ENCODE measurements at places on chromosomes 1 and 21.

GRCh38 chr1:232694475-232694874, 64.5 kb upstream of the SIPA1L2 start:
- DNase-seq, result no peak

DNA sequence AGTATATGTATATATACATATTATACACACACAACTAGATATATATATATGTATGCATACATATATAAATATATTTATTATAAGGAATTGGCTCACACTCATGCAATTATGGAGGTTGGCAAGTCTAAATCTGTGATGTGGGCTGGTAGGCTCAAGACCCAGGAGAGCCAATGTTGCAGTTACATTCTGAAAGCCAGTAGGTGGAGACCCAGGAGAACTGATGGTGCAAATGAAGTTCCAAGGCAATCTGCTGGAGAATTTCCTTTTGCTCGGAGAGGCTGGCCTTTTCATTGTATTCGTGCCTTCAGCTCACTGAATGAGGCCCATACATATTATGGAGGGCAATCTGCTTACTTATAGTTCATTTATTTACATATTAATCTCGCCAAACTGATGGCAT, 9.4 kb downstream of the IVL start:
- DNase-seq, result no peak

DNA sequence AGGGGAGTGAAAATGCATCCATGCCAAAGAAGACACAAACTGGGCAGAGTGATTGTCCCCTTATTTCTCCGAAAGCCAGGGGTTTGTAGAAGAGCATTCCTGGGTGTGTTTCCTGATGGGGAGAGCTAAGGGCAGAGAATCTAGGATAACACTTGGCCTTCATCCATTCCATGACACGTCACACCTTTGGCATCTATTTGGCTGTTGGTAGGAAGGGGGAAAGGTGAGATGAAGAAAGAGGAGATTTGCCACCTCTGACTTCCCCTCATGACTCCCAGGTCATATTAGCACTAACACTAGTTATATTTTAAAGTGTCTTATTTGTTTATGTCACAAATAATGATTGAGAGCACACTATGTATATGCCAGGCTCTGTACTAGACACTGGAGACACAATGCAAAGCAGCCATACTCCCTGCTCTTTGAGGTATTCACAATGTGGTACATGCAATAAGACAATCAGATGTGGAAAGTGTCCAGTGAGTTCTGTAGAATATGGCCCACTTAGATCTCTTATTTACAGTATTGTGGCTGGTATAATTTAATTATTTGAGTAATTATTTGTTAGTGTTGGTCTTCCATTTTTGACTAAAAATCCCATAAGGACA, 54.5 kb upstream of the GADD45A start:
- DNase-seq, result no peak

GRCh38 chr1:5916572-5917280, 75.5 kb downstream of the NPHP4 start:
- no peak for DNase-seq

DNA sequence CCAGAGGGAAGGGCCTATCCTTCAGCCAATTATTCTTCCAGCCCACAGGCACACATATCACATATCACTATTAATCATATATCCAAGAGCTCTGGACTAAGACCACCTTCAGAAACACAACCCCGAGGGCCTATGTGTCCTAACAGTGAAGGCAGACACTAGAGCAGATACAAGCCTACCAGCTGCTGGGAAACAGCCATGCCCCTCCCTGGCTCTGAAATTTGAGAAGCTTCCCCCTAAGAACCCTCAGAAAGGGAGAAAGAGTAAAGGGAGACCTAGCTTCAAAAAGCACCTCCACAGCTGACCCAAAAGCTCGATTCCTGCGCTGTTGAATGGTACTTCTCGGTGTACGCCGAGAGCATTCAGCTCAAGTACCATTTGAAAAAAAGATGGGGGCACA, 17.4 kb downstream of the CNN3 start:
- DNase-seq, result no peak

DNA sequence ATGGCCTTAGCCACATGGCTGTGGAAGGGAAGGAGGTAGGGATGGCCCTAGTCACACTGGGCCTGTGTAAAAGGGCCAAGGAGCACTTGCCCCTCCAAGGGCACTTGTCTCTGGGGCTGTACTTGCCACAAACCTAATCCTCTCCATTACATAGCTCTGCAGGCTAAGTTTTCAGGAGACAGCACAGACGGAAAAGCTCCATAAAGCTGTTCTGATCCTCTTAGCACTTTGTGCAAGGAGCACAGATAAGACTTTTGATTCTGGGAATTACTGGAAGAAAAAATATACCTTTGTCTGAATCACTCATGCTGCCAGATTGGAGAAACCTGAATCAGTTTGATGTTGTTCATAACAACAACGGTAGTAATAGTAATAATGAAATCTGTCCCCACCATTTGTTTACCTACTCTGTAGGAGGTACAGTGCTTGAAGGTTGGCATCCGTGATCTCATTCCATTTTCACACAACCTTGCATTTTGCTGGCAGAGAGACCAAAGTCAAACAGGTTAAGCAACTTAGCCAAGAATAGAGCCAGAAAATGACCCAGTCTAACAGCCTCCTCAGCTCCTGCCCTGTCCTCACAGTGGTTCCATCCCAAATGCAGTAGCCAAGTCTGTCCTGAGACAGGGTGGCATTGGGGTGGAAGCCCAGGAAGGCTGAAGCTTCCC, 207.1 kb downstream of the ROR1 start:
- DNase-seq, result no peak

DNA sequence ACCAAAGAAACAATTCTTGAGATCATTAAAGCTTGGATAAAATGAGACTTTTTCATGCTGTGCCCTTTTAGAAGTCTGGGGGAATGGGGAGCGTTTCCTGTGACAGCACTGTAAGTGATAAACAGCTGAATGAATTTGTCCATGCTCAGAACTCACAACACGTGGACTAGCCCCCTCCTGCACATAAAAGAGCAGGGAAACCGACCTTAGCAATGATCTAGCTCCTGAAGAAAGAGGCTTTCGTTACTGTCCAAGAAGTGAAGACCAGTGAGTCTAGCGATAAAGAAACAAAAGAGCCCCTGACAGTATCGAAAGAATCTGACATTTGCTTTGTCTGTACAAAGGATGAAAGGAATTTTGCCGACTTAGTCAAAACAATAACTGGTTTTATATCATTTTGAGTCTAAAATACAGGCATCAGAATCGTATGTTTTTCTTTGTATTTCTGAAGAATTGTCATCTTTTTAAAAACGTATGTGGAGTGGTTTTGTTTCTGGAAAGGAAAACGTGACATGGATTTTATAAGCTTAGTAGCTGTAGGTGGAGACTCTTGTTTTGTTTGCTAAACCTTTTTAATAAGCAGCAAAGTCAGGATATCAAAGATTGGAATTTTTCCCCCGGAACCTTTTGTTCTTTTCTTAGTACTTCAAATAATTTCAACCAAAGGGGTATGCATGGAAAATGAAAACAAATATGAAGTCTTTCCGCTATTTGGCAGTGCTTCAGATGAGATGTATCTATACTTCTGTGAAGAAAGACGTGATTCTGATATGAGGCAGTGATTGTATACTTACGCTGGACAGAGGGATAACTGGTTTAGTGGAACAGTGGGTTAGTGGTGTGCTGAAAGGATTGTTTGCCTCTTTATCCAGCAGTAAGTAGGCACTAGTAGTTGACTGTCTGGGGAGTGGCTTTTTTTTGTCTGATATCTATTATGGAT, 61.0 kb downstream of the MAST2 start:
- no peak for DNase-seq

- peak; percentile 22 for DNase-seq
Observed at GRCh38 chr1:25642574-25643108, 26.1 kb downstream of the MAN1C1 start.

- no peak for DNase-seq
Observed at GRCh38 chr21:43034826-43035225, 40.8 kb downstream of the CBS start.

DNA sequence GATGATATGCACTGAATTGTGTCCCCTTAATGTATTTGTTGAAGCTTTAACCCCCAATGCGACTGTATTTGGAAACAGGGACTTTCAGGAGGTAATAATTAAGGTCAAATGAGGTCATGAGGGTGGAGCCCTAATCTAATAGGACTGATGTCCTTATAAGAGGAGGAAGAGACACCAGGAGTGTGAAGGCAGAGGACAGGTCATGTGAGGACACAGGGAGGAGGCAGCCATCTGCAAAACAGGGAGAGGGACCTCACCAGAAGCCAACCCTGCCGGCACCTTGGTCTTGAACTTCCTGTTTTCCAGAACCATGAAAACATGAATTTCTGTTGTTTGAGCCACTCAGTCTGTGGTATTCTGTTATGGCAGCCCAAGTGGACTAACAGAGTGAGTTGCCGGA, 15.3 kb downstream of the SYF2 start:
- DNase-seq, result no peak

DNA sequence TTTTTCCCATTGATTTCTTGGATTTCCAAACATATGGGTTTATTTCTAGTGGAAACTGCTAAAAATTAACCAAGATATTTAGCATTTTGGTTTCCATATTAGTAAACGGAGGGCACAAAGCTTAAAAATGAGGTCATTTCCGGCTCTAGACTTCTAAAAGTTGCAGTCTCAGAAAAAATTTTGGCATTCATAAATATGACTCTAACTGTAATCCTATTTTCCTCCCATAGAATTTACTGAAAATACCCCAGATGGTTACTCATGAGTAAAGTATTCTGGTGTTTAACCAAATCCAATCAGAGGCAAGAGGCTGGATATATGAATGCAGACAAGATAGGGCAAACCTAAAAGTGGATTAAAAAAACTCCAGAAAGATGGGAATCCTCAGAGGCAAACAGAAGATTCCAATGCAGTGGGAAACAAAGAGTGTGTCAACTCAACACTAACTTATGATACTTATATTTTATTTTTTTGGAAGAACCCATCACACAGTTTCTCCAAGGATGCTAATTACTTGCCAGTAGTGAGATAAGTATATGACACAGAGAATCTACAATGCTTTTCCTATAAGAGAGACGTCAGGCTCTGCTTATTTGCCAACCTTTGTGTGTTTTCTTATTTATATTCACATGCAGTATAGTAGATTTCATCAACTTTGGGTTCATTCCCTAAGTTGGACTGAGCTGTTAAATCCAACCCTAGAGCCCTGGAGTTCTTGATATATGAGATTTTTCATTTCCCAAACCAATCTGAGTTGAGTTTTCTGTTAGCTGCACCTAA, 90.1 kb upstream of the BCL10 start:
- DNase-seq, result no peak

DNA sequence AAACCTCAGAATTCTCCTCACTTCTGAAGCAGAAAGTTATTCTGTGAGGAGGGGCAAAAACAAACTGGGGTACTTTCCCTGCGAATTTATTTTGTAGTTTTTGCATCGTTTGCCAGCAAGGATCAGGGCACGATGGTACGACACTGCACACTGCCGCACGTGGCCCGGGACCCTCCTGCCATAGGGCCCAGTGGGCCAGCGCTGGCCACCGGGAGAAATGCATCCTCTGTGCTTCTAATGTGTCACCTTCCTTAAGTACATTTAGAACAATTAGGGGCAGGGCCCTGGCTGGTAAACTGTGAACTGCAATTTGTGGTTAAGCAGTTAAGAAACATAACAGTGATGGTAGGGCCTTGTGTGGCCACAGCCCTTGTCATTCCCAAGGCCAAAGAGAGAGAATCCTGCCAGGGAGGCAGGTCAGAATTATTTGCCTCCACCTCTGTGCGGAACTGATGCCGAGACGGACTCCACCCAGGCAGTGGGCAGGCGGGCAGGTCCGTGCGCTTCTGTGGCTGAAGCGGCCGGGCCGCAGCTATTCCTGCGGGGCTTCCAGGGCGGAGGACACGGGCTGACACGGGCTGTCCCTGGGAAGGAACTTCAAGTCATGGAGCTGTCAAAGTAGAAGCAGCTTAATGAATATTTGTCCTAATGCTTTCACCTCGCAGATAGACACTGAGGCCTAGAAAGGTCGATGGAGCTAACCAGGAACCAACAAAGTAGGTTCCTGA, 12.5 kb downstream of the GPR137B start:
- DNase-seq, result no peak

DNA sequence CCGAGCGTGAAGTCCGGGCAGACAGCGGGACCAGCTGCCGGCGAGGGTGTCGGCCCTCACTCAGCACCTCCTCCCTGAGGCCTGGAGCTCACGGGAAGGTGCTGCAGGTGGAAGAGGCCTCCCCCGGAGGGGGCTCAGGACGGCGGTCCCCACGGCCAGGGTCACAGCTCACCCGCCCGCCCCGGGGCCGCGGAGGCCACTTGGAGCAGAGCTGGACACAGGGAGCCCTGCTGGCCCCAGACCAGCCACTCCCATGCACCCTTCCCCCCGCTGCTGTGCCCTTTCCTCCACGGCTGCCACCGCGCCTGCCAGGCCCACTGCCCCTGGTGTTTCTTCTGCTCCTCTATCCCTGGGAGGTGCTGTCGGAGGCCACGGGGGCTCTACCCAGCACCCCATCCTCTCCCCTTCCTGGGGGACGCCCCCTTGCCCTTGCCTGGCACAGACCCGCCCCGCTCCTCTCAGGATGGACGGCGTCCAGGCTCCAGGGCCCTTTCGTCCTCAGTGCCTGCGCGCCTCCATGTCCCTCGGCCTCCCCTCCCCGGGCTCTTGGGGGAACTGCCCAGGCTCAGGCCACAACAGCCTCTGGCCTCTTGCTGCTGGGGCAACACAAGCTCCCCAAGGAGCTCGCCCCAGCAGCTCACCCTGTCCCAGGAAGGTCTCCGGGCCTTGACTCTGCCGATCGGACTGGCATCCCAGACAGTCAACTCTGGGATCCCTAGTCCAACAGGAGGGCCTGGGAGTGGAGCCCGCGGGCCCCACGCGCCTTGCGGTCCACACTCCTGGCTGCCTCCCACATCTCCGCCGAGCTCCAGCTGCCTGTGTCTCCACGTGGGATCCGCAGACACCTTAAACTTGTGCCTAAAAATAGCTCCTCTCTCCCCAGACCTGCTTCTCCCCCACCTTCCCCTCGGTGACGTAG, 4.1 kb downstream of the TMEM240 start:
- no peak for DNase-seq

GRCh38 chr1:91572044-91572443, 71.4 kb downstream of the CDC7 start:
- no peak for DNase-seq

- no peak for DNase-seq
Observed at GRCh38 chr1:56644919-56645676, at the start of gene PRKAA2. Gene PRKAA2, plus strand, starts transcription at chr1:56645314. Its CDS starts 74 bp downstream, at chr1:56645388.

DNA sequence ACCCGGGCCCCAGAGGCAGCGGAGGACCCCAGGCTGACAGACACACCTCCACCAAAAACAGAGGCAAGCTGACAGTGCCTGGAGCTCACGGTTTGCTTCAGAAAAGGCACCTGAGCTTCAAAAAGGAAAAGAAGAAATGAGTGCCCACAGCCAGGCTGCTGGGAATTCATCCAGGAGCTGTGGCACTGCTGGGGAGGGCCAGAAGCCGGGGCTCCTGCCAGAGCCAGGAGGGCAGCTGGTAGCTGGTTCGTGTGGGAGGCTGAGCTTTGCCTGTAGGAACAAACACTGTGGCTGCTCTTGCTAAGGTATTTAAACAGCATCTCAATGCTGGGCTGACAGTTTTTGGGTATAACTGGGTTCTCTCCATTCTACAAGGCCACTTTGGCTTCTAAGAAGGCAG, 19.5 kb downstream of the KCNJ6 start:
- DNase-seq, result no peak

GRCh38 chr1:84613026-84613425, 38.8 kb upstream of the CTBS start:
- no peak for DNase-seq
